Activated CD8-positive, alpha-beta T cell treated with anti-CD3 and anti-CD28 coated beads, Interleukin-2, amount 10 ng/mL, durations not matched to agents 7 days and 5 days (primary cell): ENCODE measurements at places on chromosomes 2 and 18.

DNA sequence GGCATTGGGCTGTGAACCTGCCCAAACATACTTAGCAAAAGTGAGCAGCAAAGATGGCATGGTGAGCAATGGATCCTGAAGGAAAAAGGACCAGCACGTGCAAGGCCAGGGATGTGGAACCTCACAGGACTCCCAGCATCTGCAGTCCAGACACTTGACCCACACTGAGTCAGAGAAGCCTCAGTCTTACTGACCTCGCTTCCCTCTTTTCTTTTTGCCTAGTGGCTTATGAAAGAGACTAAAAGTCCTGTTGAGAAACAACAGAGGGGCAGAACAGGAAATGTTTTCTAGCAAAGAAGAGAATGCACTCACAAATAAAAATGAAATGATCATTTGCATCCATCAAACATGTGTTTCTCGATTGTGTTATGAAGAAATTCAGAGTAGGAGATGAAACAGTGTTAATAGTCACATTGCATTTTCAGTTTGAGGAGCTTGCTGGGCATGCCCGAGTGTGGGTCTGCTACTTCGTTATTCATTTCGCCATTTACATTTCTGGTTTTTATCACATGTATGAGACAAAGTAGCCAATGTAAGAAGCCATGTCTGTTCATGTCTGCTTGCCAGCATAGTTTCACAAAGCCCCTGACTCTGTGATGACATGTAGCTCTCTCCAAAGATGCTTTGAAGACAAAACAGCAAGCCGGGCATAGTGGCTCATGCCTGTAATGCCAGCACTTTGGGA, 118.4 kb downstream of the INO80D start:
- DNase-seq, result no peak

DNA sequence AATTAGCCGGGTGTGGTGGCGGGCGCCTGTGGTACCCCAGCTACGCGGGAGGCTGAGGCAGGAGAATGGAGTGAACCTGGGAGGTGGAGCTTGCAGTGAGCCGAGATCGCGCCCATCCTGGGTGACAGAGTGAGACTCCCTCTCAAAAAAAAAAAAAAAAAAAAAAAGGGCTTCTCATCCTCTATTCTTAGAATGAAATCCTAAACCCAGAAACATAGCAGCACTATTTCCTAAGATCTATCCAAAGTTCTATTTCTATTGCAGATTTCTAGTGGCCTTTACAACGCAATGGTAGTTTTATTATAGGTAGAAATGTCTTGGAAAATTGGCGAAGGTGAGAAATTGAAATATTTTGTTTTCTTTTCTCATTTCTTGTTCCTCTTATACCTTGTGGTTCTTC, 501.0 kb upstream of the SETBP1 start:
- no peak for DNase-seq

DNA sequence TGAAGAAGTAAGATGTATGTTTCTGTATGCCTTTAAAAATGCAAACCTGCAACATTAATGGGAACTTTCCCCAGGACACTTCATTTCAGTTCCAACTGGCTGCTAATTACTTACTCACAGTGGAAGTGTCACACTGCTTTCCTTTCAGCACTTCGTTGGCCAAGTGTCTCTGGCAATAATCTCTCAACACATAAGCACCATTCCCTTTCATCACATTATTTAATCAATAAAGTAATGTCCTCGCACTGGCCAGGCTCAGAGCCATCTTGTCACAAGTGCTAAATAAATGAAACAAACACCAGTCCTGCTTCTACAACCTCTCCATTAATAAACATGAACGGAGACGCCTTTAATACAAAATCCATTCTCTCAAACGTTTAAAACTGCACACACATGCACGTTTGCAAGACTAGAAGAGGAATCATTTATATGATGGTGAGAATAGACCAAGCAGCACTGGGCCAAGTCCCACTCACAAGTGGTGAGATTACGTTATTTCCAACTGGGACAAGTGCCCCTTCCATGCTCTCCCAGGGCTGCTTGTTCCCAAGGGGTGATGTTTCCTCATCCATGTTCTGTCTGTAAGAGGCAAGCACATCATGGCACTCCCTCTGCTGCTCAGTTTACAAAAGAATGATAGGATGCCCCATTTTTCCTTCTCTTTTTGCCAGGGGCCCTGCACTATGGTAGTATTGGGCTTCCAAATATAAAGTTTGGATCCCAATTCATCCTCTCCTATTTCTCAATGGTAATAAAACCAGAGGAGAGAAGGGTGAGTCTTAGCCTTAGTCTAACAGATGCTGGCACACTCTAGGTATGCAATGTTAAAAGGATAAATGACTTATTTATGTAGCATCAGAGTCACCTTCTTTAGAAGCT, 56.8 kb upstream of the ETAA1 start:
- DNase-seq, result no peak

DNA sequence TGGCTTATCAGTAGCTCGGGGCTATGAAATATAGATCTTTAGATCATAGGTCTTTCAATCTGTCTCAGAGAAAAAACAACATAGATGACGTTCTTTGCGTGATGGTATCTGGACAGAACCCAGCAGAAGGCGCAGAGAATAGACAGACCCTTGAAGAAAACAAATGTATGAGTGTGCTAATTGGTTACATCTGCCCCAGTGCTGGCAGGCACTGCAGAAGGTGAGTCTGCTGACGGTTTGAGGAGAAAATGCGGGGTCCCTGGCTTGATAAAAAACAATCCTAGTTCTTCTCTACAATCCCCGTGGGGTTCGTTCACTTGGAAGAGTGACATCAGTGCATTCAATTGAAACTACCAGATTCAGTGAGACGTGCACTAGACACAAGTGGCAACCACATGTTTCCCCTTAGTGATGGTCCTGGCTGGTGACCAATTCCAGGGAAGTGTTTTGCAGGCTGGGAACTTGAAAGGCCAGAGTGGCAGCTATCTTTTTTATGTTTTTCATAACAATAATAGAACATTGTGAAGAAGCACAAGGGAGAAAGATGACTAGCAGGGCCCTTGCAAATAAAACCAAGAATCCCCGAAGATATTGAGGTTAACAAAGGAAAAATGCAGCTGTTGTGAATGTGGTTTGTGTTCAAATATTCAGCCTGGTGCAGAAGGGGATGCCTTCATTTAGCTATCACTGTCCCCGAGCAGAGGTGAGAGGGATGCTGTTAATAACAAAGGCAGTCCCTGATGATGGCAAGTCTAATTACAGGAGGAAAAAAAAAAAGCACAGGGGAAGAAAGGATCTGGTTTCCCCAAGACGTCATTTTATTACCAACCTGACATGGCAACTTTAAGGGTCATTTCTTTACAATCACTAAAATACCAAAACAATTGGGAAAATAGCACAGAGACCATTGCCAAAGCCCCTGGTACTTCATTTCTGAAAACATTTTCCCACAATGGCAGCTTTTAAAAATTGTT, 337.6 kb upstream of the FIGN start:
- no peak for DNase-seq

- DNase-seq, result no peak
Measured at GRCh38 chr2:16026816-16027501, 86.6 kb downstream of the MYCN start.

DNA sequence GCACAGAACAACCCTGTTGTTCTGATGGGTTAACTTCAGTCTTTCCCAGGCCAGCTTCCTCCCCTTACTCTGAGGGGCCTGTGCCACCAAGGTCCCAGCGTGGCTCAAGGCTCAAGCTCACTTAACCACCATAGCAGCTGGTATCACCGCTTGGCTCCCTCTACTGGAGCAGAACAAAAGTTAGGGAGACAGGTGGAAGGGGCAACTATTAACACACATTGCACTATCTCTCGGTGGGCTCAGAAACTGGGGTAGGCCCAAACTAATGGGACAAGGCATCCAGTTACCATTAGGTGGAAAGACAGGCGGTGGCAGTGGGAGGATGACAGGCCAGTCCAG, 88.7 kb upstream of the ATL2 start:
- DNase-seq, result peak; percentile 27

DNA sequence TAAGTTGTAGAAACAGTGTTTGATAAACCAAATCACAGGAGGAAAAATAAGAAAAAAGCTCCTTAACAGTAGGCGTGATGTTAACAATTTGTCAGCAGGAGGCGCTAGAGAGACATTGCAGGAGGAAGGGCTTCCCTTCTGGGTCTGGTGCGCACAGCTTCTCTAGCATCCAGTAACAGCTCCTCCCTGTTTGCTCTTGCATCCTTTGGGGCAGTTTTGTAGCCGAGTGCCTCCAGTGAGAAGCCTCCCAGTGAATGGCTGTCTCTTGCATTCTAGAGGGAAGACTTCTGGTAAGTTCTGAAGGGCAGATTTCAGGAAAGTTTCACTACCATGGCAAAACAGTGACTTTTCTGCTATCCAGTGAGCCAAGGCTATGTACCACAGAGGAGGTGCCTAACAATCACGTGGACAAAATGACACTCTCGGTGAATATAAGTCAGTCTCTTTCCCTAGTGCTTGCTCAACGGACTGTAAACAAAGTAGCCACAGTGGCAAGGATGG, 9.5 kb upstream of the ZNF396 start:
- DNase-seq, result peak; percentile 78

GRCh38 chr2:159875083-159875482, 77.1 kb upstream of the CD302 start:
- DNase-seq, result peak; percentile 25

DNA sequence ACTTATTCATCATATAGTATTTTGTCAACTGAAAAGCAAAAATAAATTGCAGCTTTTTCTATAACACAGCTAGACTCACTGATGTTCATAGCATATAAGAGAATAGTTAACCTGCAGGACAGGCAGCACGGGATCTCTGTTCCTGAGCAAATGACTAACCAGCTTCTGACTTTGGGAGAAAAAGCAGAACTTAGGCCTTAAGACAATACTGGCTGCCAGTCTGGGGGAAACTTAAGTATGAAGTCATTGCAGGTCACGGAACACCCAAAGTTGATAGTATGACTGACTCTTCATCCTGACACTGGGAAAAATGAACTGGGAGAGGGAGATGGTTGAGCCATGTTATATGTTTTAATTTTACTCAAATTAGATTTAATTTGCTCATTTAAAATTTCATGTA, 113.0 kb downstream of the DPP4 start:
- DNase-seq, result no peak

GRCh38 chr2:170098626-170099312, 79.2 kb upstream of the MYO3B start:
- no peak for DNase-seq

DNA sequence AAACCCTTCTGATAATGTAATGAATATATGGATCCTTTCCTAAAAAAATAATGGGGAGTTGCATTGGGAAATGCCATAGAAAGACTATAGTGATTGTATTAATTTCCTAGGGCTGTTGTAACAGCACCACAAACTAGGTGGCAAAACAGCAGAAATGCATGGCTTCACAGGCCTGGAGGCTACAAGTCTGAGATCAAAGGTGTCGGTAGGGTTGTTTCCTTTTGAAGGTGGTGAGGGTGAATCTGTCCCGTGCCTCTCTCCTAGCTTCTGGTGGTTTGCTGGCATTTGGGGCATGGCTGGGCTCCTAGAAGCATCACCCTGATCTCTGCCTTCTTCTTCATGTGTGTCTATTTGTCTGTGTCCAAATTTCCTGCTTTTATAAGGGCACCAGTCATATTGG, 149.7 kb downstream of the INHBB start:
- DNase-seq, result no peak

DNA sequence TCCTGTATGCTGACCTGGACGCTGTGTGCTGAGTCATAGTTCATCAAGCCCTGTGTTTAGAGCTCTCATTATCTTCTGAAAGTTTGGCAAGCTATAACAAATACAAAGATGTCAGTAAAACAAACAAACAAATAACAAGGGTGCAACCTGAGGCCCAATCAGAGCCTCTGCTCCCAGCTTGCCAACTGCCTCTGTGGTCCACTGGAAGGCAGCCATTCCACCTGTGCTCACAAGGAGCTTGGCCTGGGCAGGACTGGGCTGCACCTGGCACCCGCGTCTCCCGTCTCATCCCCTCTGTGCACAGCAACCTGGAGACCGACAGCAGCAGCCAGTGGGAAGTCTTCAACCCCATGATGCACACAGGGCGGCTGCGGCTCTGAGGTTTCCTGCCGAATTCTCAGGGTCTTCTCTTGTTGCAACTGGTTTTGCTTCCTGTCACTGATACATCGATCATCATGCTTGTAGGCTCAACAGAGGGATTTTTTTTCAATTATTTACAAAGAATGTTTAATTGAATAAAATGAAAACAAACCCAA, 97.8 kb downstream of the TMEM18 start:
- peak; percentile 26 for DNase-seq

DNA sequence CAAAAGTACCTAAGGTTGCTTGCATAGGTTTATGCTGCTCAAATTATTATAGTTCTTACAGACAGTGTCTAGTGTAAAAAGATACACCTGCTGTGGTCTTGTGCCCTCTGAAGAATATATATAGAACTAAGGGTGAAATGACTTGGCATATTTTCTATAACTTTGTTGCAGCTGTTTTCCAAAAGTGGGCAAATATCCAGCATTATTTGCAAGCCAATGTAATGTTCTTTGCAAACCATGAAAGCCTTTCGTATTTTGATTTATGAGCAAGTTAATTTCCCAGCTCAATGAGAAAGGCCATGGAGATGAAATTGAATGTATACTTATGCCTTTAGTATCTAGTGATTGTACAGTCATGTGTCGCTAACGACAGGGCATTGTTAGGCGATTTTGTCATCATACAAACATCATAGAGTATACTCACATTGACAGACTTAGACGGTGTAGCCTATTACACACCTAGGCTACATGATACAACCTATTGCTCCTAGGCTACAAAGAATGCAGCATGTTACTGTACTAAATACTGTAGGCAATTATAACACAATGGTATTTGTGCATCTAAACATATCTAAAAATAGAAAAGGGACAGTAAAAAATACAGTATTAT, 116.3 kb downstream of the PLCL1 start:
- DNase-seq, result no peak

DNA sequence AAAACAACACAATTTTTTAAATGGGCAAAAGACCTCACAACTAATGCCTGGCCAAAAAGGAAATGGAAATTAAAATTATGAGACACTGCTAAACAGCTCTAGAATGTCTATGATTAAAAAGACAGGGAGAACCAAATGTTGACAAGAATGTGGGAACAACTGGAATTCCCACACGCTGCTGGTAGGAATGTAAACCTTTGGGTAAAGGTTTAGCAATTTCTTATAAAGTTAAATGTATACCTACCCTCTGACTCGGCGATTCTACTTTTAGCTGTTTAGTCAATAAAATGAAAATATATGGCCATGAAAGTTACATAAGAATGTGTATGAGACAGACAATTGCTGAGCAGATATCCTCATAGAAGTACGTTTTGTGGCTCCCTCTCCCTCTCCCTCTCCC, 60.9 kb downstream of the ATF2 start:
- no peak for DNase-seq

DNA sequence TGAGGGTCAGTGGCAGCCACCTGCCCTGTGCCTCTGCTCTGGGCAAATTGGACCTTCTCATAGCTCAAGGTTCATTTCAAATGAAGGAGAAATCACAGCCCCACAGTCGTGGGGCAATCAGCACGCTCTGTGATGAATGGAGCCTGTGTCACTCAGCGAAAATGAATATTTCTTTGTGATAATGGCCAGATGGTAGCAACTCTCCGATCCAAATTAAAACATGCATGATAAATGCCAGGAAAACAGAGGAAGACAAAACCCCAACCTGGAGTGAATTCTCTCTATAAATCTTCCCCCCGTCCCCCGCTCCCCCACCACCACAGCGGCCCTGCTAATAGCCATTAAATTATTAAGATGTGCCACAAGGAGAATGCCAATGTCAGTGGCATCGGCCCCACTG, 258.4 kb downstream of the CELF4 start:
- no peak for DNase-seq

- DNase-seq, result peak; percentile 42
Measured at GRCh38 chr2:53969968-53970723, 647 bp downstream of the PSME4 start.

- DNase-seq, result no peak
Measured at GRCh38 chr2:168426861-168427260, 29.2 kb upstream of the CERS6 start.

- DNase-seq, result no peak
Measured at GRCh38 chr2:189233527-189233926, 54.0 kb upstream of the COL5A2 start.
